CD4-positive, alpha-beta T cell (primary cell): ENCODE measurements at places on chromosomes 3 and 15. TPM values are rescaled to one million over a fixed set of nuclear protein-coding genes. Genes with fewer than 3 reads are reported as not detected.

DNA sequence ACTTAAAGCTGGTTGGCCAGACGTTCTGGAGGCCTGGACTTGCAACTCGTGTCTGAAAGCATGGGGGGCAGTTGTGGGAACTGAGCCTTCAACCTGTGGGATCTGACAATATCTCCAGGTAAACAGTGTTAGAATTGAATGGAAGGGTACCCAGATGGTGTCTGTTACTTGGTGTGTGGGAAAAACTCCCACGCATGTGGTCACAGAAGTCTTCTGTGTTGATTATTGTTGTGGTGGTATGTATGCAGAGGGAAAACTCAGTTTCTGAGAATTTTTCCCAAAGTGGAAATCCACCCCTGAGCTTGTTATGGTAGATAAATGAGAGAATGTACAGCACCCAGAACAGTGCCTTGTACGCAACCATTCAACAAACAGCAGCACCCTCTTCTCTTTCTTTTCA lies 238.1 kb upstream of the ICE2 start:
- H3K36me3 ChIP-seq = no peaks in the 10 kb centered on the region
- peaks cover 41% of the 10 kb centered on the region for H3K4me1 ChIP-seq
- no peak overlapping the region for H3K4me3 ChIP-seq
- no peak overlapping the region for H3K27ac ChIP-seq

DNA sequence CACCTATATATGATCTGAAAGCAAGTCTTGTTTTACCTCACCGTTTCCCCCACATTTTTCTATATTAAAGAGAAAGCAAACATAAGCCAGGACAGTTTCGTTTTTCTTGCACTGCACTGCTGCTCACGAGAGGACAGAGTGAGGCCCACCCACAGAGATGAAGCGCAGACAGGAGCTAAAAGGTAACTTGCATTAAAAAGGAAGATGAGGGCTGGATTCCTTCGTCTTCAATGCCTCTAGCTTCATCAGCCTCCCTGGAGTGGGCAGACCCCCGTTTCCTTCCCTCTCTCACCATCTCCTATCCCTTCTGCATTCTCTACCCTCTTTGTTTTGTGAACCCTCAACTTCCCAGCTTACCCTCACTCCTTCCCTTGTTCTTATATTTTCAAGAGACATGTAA lies 18.9 kb downstream of the SUMF1 start:
- H3K36me3 ChIP-seq = peaks cover 39% of the 10 kb centered on the region
- H3K27ac ChIP-seq = no peak overlapping the region
- H3K27me3 ChIP-seq = no peaks in the 10 kb centered on the region
- no peaks in the 10 kb centered on the region for H3K4me1 ChIP-seq
- no peak overlapping the region for H3K4me3 ChIP-seq
- DNase-seq = no peak

- H3K27me3 ChIP-seq = no peaks in the 10 kb centered on the region
- no peak for DNase-seq
- no peak overlapping the region for H3K4me3 ChIP-seq
- H3K27ac ChIP-seq = no peak overlapping the region
- no peaks in the 10 kb centered on the region for H3K36me3 ChIP-seq
- H3K4me1 ChIP-seq = no peaks in the 10 kb centered on the region
These were observed 39.1 kb downstream of the SYNM start for GRCh38 chr15:99143655-99144610.

TTLL13 gene
- total RNA-seq = 0.63 TPM
